ENCODE measurements at places on chromosomes 13 and 19.

DNA sequence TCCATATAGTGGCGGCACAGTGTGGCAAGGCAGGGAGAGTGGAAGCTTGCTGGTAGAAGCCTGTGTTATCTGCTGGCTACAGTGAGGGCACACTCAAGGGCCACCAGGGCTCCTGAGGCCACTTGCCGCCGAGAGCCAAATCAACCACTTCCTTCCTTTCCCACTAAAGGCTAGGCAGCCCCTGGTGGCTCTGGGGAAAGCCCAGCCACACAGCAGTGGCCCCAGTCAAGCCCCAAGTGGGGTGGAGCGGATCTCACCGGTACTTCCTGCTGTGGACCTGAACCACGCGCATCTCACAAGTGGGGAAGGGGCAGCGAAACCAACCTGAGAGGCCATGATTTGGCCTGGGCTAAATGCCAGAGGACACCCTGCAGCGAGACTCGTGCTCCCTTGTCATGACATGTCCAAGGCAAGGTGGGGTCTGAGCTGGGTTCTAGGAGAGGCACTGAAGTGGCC lies 21.9 kb upstream of the SLC35E1 start:
- no peak for DNase-seq

- no peak for DNase-seq
These were observed 11.4 kb downstream of the THSD1 start for GRCh38 chr13:52394586-52394985.

DNA sequence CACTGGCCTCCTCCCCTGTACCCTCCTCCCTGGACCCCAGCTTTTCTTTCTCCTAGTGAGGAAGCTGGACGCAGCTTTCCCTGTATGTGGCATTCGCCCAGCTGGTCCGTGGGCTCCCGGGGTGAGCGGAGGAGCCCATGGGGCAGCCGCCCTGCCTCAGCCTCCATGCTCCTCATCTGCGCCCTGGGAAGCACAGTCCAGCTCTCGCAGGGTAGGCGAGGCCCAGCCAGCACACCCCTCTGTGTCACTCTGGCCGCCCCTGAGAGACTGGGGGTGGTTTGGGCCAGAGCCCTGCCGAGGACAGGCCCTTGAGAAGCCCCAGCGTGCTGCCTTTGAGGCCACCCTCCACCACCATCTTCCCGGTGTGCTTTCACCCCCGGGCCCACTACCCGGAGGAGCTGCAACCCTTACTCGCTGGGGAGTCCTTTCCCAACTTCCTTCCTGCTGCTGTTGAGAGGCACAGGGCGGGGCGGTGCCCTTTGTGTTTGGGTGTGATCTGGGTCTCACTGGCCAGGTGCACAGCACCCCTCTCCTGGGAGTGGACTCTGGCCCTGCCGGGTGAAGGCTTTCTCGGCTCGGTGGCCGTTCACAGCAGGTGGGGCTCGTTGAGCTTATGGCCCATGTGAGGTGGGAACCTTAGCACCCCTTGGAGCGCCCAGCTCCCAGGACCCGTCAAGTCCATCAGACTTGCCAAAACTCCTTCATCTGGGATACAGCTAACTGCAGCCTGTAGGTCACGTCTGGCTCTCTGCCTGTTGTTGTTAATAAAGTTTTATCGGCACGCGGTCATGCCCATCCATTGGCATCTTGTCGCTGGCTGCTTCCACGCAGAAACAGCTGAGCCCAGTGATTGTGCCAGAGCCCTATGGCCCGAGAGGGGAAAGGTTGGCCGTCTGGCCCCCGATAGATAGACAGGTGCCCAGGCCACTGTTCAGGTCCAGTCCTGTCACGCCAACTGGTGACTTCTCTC lies 3.2 kb downstream of the NCLN start:
- DNase-seq, result no peak

GRCh38 chr13:107216046-107216755 lies 648.3 kb upstream of the ARGLU1 start:
- no peak for DNase-seq

DNA sequence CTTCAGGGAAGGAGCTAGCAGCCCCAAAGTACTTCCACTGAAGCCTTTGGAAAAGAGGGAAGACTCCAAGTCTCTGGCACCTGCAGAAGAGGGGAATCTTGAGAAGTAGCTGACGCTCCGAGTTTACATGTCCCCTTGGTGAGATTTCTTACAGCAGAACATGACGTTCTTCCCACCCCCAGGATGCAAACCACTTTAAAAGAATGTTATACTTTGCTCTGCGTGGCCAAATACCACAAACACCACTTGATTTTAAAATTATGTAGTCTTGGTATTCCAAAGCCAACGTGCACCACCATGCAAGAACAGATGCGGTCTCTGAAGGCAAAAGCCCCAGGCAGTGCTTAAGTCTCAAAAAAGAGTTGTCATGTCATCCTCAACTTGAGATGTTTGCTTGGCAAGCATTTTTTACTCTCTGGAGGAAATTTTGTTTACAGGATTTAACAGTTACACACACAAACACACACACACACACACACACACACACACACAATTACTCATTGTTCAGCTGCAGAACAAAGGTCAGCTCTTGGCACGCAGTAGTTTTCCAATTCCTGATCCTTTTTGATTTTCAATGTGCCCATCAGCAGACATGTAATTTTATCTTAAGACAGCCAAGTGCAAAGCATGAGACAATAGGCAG lies 106.1 kb downstream of the RGCC start:
- DNase-seq, result no peak

DNA sequence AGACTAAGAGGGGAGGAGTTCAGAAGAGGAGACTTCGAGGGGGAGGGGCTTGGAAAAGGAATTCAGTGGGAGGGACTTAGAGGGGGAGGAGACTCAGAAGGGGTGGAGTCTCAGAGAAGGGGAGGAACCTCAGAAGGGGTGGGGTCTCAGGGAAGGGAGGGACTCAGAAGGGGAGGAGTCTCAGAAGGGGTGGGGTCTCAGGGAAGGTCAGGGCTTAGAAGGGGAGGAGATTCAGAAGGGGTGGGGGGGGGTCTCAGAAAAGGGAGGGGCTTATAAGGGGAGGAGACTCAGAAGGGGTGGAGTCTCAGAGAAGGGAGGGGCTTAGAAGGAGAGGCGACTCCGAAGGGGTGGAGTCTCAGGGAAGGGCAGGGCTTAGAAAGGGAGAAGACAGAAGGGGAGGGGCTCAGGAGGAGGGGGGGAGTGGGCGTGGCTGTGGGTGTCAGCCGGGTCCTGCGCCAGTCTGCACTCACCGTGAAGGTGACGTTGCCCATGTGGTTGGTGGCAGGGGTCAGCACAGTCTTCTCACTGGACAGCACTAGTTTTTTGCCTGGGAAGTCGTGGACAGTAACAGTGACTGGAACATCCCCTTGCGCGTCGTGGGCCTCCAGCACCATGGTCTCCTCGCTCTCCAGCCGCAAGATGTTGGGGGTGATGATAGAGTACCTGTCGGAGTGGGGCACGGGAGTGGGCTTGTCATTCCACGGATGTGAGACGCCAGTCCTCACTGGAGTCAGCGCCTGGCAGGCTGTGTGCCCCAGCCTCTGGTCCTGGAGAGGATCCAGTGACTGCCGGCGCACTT lies 1.5 kb downstream of the C3 start:
- no peak for DNase-seq

DNA sequence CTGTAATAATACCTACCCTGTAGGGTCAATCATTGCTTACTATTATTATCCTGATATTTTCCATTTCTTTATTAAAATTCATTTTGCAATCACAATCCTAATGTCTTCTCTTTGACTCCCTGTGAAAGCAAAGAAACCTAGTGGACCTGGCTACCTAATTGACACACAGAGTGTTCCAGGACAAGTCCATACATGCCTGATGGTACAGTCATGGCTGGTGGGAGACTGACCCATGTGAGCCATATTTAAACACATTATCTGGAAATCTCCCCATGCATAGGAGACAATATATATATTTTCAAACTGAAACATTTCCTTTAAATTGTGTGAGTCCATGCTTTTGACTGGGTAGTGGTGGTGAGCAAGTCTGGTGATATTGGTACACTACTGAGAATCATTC lies 230.6 kb upstream of the DACH1 start:
- no peak for DNase-seq

DNA sequence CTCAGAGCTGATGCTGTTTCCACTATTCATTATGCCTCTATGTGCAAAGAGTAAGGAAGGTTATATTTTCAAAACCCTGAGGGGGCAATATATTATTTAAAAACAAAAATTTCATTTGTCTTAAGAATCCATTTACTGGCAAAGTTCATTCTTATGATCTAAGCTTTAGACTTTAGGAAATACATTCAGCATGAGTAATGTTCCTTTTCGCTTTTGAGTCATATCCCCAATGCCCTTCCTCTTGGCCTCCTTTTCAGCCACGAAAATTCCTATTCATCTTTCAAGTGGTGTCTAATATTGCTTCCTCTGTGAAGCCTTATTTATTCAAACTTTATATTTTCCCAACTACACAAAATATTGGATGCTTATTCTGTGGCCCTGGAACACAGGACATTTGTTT lies 1317.0 kb downstream of the PCDH9 start:
- DNase-seq, result no peak

DNA sequence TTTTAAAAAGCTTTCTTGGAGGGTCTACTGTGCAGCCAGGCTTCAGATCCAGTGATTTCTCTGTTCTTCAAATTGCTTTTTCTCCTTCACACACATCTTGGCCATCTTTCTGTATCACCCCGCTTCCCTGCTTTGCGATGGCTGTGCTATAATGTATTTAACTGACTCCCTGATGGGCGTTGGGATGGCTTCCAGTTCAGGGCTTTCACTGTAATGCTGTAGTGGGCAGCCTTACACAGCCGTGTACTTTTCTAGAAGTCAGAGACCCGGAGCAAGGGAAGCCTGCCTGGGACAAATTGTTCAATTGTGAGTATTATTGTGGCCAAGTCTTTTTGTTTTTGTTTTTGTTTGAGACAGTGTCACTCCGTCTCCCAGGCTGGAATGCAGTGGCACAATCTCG lies 19.4 kb upstream of the PAK4 start:
- no peak for DNase-seq

DNA sequence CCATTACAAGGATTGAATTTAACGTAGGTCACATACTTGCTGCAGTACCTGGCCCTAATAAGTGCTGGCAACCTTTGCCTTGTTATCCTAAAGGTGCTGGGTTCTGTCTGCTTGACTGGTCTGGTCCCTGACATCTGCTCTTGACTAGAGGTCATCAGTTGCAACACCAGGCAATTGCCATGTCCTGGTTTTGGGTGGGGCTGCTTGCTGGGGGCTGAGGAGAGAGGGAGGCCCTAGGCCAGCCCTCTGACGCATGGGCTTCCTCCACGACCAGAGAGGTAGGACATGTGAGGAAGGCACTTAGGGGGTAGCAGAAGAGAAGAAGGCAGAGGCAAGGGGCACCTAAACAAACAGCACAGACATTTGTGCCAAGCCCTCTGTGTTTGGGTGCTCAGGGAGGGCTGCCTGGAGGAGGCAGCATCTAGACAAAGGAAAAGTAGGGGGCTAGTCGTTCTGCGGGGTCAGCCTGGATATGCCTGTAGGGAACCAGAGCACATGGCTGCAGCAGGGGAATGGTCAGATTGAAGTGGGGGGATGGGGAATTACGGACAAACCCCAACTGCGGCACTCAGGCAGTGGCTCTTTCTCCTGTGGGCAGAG lies 21.7 kb downstream of the VSTM2B start:
- DNase-seq, result no peak

Measured in stimulated activated CD4-positive, alpha-beta T cell treated with anti-CD3 and anti-CD28 coated beads, Interleukin-15, amount 100 ng/mL, for 1 hour (primary cell).